ENCODE measurements at places on chromosomes 5 and 9. TPM values are rescaled to one million over a fixed set of nuclear protein-coding genes. Genes with fewer than 3 reads are reported as not detected.

Gene ERAP2
- 0.98 TPM for total RNA-seq

Gene TSLP
- total RNA-seq: under 0.01 TPM

Gene DMRT3
- total RNA-seq: not detected

Gene SLC6A7
- 1.5 TPM for total RNA-seq

Gene SPINK9
- total RNA-seq: not detected

Gene SMIM33
- not detected for total RNA-seq

Gene TMC1
- total RNA-seq: 0.25 TPM

Gene CTSV
- total RNA-seq: 0.74 TPM

Gene GALNT12
- 3.2 TPM for total RNA-seq

Gene PCDHA1
- total RNA-seq: 6.6 TPM

Gene PTGES
- total RNA-seq: 2.0 TPM

Data from temporal lobe (tissue), 4 donors.